ENCODE measurements at places on chromosomes 11 and 22.

- DNase-seq, result peak; percentile 84
These were observed 203.1 kb downstream of the TENM4 start for GRCh38 chr11:79237703-79238102.

DNA sequence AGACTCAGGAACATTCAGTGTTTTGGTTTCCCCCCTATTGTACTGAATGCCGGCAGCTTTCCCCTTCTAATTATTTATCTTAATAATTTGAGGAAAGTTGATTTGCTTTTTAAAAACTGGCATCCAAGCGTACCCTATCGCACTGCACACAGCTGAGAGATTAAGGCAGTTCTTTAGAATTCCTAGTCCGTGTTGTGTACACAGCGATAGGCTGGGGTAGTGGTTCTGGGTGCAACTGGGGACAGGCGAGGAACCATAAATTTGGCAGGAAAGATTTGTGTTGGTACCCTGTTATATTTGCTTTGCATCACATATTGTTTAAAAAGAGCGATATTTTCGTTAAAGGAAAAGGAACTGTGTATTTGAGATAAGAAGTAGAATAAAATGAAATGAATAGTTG is 39.2 kb downstream of the PTPRJ start:
- no peak for DNase-seq

DNA sequence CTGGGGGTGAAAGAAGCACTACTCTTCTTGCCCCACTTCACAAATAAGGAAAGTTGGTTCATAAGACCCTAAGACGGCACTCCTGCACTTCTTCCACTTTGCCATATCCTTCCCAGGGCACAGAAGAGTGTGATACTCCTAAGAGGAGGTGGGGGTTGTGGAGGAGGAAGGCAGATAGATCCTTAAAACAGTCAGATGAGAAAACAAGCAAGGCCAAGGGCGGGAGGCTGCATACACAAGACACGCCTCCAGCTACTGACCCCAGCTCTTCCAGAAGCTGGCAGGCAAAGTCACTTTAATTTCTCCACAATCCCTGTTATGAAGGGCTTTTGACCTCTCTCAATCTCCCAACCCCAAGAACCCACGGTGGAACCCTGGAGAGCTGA is 1.6 kb upstream of the CHRM4 start:
- DNase-seq, result no peak

DNA sequence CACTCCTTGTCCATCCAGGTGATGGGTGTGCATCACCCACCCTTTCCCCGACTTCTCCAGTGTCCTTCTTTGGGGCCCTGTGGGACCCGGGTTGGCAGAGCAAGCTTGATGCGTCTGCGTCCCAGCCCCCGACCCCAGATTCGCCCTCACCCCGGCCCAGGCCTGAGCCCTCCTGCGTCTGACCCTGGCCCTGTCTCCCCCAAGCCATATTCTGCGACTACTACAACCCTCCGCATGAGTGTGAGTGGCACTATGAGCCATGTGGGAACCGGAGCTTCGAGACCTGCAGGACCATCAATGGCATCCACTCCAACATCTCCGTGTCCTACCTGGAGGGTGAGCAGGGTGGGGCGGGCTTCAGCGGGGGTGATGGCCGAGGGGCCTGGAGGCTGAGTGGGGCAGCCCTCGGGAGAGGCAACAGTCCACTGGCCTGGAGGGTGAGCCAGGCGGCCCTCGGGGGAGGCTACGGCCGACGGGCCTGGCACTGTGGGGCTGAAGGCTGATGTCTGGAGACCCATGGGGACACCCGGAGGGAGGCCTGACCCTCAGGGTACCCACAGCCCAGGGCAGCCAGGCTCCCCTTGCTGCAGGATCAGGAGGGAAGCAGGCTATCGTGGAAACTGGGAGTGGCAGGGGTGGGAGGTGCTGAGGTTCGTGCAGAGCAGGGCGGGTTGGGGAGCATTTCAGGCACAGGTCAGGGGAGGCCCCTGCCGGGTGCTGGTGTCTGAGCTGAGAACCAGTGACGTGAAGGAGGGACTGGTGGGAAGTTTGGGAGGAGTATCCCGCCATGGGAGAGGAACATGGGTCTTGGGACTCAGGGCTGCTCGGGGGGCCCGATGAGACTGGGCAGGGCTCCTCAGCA is 15.3 kb downstream of the MUC2 start:
- DNase-seq, result no peak

- DNase-seq, result peak; percentile 31
These were observed 561 bp downstream of the PGM2L1 start for GRCh38 chr11:74397501-74398243.

- DNase-seq, result no peak
These were observed 1.5 kb downstream of the HSPA8 start for GRCh38 chr11:123060277-123061000.

DNA sequence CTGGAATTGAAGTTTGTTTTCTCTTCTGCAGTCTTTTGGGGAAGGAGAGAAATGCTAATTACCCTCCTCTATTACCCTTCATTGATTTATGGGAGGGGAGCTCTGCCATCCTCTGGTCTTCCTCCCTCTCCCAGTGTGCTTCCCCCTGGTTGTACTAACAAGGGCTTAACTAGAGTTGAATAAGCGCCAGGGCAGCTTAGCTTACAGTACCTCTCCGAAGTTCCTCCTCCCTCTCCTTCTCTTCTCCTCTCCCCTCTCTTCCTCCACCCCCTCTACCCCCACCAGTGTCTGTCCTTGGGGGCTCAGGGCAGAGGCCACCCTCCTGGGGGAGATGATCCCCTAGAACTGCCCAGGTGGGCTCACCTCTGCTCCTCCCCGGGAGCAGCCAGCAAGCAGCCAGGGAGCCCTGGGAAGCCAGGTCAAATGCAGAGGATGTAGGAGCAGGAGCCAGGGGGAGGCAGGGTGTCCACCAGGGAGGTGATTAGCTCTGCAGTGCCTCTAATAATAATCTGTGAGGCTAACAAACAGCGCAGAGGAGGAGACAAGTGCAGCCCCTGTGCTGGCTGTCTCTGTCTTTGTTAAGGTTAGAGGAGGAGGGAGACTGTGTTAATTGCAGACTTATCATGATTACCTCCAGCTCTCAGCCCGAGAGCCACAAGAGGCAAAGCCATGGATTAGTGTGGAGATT is 191.6 kb upstream of the CADM1 start:
- DNase-seq, result no peak

DNA sequence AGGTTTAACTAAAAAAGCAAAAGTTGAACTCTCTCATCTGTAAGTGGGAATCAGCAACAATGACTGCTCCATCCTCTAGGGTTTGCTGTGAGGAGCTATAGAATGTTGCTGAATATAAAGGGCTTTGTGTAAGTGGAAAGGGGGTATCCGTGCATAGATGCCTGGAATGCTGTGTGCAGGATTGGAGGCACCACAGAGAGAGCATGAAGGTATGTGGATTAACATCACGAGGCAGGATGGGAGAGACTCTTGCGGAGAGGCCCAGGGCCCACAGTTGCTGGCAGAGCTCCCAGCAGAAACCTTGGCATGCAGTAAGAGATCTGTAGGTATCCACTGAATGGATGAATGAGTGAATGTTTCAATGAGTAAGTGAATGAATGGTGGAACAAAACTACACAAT is 298.7 kb upstream of the DDI1 start:
- DNase-seq, result no peak

- DNase-seq, result peak; percentile 19
These were observed 942 bp upstream of the RPS6KA4 start for GRCh38 chr11:64357904-64358535.

GRCh38 chr22:41092023-41092817 is at the start of gene EP300:
Gene EP300 (plus strand): TSS chr22:41092592. CDS start chr22:41093005, 413 bp downstream.
- peak; percentile 88 for DNase-seq

- DNase-seq, result peak; percentile 40
These were observed 42.9 kb downstream of the LINC01488 start for GRCh38 chr11:69524291-69524882.

DNA sequence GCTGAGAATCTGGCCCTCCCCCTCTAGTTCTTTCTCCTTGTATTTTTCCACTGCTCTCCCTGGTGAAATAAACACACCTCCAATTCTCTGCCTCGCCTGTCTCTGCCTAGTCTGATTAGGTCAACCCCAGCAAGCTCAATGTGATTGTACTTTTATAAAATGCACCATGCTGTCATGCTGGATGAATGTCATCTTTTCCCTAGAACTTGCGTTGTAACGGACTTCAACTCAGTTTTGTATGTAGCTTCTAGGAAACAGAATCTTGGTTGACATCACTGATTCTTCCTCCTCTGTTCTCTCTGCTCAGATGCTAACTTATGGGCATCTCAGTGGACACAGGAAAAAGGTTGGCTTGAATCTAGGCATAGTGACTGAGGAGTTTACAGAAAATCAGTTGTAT is 261.9 kb upstream of the ISX start:
- no peak for DNase-seq
